ENCODE measurements at places on chromosomes 12 and 14.

DNA sequence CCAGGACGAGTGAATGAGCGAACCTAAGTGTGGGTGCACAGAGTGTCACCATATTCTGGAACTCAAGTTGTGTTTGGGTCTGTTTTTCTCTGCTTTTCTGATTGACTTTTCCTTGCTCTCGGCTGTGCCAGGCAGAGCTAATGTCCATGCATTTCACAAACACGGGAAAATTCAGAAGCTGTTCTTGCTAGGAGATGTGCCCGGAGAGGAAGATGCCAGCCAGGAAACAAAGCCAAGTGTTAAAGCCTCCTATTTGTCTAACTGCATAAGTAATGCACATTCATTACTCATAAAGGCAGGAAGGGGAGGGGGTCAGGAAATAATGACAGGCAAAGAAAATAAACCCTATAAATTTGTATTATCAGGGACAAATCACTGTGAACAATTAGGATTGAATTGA is 250.4 kb upstream of the SFSWAP start:
- DNase-seq, result no peak

GRCh38 chr12:84218406-84218805 is 694.2 kb downstream of the SLC6A15 start:
- DNase-seq, result no peak

DNA sequence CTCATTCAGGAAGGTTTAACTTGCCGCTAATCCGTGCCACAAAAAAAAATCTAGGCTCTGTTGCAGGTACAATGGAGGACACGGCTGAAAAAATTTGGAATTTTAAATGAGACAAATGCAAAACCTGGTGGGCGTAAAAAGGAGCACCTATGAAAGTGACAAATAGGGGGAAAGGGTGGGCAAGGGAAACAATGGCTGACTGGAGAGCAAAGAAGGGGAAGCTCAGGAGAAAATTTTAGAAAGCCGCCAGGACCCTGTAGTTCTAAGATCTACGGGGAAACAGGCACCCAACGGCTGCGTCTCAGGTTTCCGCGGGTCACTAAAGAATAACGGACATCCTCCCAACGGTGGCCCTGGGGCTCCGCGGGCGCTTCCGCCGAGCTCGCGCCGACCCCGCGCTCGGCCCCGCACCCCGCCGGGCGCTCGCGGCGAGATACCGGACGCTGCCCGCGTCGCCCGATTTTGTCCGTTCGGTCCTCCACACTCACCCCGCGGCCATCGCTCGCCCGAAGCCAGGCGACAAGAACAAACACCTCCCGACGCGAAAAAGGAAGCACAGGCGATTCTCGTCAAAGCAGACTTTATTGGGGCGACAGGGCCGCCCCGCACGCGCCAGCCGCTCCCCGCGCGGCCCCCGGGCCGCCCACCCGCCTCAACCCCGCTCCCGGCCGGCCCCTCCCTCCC is 1.1 kb upstream of the YY1 start:
- no peak for DNase-seq

DNA sequence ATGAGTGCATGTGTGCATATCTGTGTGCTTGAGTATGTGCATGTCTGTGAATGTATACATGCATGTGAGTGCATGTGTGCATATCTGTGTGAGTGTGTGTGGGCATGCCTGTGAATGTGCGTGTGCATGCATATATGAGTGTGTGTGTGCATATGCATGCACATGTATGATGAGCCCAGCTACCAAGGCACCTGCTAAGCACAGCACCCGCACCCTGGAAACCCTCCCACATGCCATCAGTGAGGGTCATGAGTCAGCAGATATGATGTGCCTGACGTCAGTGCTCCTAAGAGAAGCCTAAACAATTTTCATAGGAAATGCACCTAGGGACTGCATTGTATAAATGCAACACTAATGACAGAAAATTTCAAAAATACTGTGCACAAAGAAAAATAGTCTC is 151.1 kb downstream of the KIF26A start:
- DNase-seq, result peak; percentile 26

- no peak for DNase-seq
These were observed 5.5 kb downstream of the C12orf71 start for GRCh38 chr12:27076928-27077327.

DNA sequence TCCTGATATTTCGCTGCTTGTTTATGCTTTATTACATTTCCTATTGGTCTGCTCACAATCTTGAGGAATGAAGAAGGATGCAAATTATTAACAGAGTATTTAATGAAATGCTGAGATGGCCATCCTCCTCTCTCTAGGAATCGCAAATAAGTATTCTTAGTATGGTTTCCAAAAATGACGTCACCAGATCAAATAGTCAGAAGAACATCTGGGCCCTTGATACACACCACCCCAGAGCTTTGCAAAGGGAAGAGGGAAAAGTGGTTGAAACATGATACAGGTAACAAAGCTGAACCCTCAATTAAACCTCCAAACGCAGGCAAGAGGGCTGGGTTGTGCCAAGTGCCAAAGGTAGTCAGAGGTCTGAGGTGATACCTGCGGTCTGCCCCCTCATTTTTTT is 107.3 kb downstream of the BCL11B start:
- no peak for DNase-seq

DNA sequence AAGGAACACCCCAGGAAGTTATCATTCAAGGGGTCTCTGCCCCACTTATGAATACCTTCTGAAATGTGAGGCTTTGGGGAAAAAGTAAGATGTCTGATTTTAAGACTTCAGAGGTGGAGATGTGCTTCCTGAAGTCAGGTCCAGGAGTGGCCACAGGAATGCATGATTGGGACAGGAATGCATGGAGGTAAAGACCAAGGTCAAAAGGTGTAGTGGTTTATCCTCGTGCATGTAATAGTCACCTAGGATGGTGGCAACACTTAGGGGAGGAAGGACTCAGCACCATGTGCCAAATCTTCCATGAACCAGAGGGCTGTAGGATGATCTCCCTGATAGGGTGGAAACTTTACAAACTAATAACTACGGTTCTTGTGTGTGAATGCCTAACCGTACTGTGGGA is 217.3 kb downstream of the C12orf75 start:
- DNase-seq, result no peak

GRCh38 chr14:64974563-64974962 is 2.4 kb upstream of the RAB15 start:
- no peak for DNase-seq

- no peak for DNase-seq
These were observed 51.3 kb downstream of the STX2 start for GRCh38 chr12:130787445-130788410.

GRCh38 chr14:36316131-36316530 is 4.3 kb downstream of the MBIP start:
- no peak for DNase-seq

GRCh38 chr14:57692671-57693070 is 173.2 kb downstream of the SLC35F4 start:
- DNase-seq, result no peak

- no peak for DNase-seq
These were observed 37.5 kb downstream of the EMP1 start for GRCh38 chr12:13233830-13234641.

GRCh38 chr14:105980224-105980623 is 453.8 kb downstream of the TMEM121 start:
- DNase-seq, result no peak

DNA sequence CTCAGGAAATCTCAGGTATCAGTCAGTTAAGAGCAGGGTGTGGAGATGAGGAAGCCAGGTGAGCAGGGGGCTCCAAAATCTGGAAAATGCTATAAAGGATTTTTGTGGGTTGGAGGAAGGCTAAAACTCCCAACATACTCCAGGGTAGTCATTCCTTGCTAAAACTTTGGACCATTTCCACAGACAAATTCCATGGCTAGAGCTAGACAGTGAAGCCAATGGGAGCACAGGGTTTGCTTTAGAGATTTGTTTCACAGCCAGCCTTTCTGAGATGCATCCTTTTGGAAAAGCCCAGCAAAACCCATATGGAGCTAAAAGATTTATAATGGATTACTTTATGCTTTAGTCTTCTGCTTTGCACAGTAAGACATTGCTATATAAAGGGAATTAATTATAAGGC is 146.5 kb downstream of the SAMD4A start:
- DNase-seq, result no peak

GRCh38 chr12:56333197-56333678 is 562 bp downstream of the PAN2 start:
- no peak for DNase-seq

DNA sequence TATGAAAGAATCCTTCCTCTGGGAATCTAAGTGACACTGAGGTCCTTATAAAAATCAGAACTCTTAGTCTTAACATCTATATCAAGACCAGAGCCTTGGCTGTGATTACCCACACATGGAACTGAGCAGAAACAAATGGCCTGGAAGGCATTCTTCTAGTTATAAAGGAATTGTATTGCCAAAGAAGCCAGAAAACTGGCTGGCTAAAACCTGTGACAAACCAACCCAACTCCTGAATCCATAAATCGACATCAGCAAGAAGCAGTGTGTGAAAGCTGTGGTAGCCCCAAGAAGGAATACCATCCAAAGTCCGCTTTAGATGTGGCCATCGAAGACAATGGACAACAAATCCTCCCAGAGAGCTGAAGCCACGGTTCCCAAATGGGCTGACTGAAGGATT is 97.9 kb upstream of the CCDC91 start:
- no peak for DNase-seq

GRCh38 chr12:2691345-2692071 is 103.3 kb upstream of the FKBP4 start:
- DNase-seq, result no peak

DNA sequence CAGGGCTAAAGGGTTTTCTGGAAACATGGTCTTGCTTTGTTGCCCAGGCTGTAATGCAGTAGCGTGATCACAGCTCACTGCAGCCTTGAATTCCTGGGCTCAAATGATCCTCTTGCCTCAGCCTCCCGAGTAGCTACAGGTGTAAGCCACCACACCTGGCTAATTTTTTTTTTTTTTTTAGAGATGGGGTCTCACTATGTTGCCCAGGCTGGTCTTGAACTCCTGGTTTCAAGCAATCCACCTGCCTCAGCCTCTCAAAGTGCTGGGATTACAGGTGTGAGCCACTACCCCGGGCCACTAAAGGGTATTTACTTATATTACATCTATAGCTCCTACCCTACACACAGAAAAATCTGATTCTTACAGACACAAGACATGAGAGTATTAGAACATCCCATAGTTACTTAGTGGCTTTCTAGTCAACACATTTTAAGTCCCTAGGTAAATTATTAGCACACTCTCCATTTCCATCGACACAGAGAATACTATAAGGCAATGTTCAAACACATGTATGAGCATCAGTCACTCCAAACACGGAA is 6.2 kb upstream of the DCAF11 start:
- no peak for DNase-seq

DNA sequence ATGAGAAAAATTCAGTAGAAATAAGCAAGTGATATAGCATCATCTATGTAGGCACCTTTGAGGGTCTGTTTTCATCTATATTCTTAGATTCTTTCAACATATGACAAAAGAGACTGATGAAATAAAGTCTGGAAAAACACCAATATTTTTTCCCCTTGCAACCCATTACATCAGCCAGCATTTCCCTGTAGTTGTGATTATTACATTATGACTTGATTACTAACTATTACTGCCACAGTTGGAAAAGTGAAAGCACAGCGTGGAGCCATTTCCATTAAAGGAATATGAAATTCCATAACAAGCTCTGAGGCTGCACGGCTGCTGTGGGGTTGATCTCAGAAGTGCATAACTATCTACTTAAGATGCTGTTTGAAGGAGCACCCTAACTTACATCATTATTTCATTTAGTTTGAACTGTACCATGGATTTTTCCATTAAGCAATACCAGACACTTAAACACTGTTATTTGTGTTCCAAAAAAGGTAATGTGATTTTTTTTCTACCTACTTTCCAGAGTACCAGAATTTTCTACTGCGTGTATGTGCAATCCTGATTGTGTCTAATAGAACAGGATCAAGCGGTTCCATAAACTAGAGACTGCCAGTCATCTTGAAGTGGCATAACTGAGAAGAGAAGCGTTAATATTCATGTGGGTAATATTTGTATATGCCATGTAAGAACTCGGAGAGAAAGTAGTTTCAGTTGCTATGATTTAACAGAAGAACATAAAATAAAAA is 405.5 kb downstream of the MDGA2 start:
- DNase-seq, result no peak

DNA sequence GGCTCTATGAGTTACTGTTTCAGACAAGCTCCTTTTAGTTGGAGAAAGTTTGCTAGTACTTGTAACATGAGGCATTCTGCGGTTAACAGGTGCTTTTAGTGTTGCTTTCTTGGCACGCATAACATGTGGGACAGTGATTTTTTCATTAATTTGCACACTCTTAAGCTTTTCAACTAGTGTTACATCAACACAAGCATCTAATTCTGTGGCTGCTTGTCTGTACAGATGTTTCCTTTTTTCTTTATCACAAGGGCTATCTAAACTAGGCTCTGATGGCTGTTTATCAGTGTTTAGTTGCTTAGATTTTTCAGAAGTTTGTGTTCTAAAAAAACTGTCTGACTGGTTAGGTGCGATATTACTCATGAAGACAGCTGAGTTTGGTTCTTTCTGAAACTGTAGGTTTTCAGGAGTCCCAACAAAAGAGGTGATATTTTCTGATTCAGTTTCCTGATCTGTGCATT is 120.1 kb downstream of the RALGAPA1 start:
- DNase-seq, result no peak

DNA sequence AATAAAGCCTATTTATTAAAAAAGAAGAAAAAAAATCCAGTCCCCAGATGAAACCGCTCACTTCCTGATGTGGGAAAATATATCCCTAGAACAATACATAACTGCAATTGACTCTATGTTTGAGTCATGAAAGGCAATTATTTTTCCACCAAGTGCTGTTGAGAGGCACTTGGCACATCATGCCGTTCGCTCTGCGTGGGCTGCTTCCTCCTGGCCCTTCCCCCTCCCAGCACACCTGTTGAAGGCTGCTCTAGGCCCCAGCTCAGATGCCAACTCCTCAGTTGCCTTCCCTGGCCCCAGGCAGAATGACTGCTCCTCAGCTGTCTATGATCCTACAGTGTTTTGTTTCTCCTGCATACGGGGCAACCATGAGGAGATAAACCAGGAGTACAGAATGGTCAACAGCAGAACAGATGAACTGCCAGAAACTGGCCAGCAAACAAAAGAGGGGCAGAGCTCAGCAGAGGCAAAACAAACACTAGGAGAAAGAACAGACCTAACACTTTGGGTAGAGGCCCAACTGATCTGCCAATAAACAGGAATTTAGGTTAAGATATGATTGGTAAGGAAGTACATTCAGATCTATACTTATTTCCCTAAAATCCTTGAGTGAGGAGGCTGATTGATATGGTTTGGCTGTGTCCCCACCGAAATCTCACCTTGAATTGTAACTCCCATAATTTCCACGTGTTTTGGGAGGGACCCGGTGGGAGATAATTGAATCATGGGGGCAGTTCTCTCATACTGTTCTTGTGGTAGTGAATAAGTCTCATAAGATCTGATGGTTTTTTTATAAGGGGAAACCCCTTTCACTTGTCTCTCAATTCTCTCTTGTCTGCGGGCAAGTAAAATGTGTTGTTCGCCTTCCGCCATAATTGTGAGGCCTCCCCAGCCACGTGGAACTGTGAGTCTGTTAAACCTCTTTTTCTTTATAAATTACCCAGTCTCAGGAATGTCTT is 58.6 kb downstream of the SLC38A1 start:
- no peak for DNase-seq

DNA sequence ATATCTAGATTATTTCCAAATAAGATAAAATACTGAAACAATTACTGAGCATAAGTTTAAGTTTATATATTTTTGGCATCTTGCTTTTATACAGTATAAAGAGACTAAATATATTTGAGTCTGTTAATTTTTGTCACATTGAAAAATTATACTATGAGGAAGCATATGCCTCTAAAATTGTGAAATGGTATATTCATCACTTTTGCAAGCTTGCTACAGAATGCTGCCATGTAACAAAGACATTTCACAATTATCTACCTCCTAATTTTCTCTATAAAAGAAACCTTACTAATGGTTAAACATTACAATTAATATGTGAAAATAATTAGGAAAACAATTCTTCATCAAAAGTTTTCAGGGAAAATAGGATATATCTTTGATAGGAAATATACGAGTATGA is 22.7 kb upstream of the MUCL1 start:
- DNase-seq, result no peak

All from mesenteric fat pad (tissue), 1 donor.